ENCODE measurements at places on chromosomes 16 and 17.

DNA sequence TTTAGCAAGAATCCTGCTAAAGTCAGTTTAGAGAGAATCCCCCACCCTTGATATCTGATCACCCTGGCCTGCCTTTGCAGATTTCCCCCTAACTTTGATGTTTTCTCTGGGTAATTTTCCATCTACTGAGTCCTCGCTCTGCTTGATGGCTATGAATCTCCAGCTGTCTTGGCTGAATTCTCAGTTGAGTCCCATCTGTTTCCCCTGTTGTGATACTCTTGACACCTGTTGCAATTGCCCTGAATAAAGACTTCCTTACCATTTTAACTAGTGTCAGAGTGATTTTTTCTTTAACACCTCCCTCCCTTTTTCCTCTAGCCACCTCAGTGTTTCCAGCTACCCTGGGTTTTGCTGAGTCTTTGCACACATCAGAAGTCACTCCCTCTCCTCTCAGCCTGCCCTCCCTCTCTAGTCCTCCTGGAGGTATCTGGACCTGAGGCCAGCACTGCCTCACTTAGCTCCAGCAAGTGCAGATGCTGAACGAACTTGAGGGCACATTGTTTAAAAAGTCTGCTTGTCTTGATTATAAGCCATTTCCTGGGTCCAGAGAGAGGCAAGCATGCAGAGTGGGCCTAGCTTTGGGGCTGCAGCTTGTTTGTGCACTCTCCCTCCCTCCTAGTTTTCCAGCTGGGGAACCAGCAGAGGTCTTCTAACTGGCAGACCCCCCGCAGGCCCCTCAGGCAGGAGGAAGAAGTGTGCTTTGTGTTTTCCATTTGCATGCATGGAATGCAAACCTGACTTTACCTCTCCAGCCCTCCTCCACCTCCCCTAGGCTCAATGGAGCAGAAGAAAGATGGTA is 33.2 kb downstream of the SPACA3 start:
- no peak for DNase-seq

GRCh38 chr16:67713647-67714273 is 5.4 kb downstream of the GFOD2 start:
- no peak for DNase-seq

- DNase-seq, result no peak
Observed at GRCh38 chr17:3907483-3908216, 8.6 kb downstream of the P2RX1 start.

DNA sequence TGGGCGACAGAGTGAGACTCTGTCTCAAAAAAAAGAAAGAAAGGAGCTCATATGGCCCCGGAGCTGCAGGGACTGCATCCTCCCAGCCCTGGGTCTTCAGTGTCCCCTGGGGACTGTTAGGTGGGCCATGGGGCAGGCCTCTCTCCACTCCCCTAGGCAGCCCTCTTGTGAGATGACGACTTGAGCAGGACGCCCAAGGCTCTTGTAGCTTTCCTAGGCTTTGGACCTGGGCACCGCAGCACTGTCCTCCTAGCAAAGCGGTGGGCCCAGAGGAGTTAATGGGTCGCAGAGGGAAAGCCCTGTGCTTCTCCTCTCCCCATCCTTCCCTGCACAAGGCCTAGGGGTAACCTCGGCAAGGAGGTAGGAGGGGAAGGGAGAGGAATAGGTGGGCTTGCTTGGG is 202.2 kb downstream of the NTN1 start:
- no peak for DNase-seq

DNA sequence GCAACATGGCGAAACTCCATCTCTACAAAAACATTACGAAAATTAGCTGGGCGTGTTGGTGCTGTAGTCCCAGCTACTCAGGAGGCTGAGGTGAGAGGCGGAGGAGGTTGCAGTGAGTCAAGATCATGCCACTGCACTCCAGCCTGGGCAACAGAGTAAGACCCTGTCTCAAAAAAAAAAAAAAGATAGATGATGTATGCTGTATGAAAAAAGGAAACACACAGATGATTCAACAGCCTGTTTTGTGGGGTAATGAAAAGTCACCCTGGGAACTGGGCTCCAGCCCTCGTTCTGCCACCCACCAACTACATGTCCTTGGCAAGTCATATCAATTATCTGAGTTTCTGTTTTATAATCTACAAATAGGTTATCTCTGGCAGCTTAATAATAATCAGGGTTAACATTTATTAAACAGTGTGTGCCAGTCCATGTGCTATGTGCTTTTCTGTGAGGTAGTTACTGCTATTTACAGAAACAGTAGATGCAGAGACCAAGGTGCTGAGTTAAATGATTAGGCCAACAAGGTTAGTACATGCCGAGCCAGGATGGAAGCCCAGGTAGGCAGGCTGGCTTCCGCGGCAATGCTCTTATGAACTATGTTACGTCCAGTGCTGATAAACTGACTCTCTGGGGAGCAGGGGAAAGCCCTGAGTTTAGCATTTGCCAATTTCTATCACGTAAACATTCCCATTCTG is 1.1 kb downstream of the G6PC1 start:
- no peak for DNase-seq

- no peak for DNase-seq
Observed at GRCh38 chr16:65524997-65525396, 403.1 kb upstream of the CDH11 start.

DNA sequence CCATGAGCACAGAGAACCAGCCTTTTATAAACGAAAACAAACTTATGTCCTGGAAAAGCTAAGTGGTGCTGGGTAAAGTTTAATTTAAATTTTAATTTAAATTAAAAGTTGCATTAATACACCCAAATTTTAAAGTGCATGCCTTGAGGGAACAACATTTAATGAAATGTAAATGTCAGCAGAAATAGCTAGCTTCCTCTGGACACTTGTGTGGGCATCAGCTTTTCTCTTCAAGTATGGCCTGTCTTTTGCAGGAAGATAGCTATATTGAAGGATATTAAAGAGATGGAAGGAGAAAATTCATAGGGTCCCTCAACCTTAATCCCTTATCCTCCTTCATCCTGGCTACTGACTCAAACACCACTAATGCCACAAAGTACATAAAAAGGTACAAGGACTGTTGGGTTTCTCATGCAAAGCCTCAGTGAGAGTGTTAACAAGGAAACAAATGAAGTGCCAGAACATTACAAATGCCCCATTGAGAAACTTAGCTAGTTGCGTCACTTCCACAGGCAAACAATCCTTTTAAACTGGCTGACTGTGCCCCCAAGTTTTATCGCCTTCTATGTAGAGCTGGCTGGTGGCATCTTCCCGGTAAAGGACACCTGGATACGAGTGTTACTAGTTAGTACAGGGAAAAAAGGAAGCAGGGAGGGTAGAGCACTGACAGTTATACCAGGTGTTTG is 14.1 kb downstream of the PHF12 start:
- no peak for DNase-seq

DNA sequence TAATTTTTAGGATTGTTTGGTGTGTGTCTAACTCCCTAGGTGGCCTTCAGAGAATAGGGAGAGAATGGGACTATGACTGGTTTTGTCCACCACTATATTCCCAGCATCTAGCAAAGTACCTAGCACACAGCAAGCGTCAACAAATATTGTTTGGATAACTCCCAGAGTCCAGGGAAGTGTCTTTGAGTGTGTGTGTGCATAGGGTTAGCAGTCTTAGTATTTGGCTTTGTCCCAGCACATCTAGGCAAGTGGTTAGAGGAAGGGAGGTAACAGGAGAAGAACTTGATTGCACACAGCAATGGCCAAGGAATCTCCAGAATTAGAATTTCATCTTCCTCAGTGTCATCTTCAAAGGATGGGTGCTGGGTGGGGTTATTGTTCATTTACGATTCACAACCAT is 385.4 kb upstream of the CDH5 start:
- DNase-seq, result no peak

DNA sequence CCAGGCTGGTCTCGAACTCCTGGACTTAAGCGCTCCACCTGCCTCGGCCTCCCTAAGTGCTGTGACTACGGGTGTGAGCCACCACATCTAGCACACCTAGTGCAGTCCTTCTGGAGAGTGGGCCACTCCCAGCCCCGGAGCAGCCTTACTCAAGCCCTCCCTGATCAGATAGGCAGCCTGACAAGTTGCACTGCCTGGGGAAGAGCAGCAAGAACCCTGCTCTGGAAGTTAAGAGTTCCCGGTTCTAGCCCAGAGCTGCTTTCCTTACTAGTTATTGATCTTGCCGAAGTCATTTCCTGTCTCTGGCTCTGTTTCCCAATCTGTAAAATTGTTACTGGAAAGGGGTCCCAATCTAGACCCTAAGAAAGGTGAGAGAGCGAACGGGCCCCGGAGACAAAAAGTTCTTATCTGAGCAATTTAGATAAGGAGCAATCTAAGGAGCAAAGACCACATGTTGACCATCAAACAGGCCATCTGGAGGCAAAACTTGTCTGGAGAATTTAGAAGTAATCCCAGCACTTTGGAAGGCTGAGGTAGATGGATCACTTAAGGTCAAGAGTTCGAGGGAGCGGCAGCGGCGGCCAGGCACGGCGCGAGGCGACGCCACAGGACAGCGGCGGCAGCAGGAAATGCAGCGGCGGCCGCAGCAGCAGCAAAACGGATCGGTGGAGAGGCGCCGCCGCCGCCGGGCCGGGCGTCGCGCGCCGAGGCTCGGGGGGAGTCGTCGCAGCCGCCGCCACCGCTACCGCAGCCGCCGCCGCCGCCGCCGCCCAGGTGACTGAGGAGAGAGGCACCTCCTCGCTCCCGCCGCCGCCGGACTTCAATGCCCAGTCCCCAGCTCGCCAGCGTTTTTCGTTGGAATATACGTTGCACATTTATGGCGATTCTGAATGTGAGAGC is 4.3 kb upstream of the NAGLU start:
- peak; percentile 15 for DNase-seq

- DNase-seq, result no peak
Observed at GRCh38 chr17:2594722-2595599, 1.5 kb downstream of the PAFAH1B1 start.

- no peak for DNase-seq
Observed at GRCh38 chr17:65362826-65363225, 198.6 kb downstream of the AXIN2 start.

GRCh38 chr16:57828272-57829161 is 26.2 kb upstream of the KIFC3 start:
- no peak for DNase-seq

- DNase-seq, result no peak
Observed at GRCh38 chr16:22347100-22347820, 27.2 kb downstream of the CDR2 start.

GRCh38 chr17:61459939-61460718 is 7.9 kb downstream of the TBX4 start:
- DNase-seq, result no peak

GRCh38 chr16:4403133-4403949 is 13.1 kb downstream of the CORO7 start:
- no peak for DNase-seq

GRCh38 chr16:60206516-60206915 is 1472.4 kb upstream of the GOT2 start:
- DNase-seq, result no peak

GRCh38 chr17:75160211-75160610 is 5.9 kb upstream of the JPT1 start:
- no peak for DNase-seq

- no peak for DNase-seq
Observed at GRCh38 chr16:78192734-78193488, 93.5 kb downstream of the WWOX start.

DNA sequence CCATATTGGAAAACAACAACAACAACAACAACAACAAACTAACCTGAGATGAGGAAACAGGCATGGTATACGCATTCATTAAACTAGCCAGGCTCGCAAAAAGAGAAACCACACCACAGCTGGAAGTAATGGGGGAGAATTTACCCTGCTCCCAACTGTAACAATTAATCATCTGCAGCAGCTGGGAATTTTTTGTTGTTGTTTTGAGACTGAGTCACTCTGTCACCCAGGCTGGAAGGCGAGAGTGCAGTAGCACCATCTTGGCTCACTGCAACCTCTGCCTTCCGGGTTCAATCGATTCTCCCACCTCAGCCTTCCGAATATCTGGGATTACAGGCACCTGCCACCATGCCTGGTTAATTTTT is 16.3 kb downstream of the PRPSAP1 start:
- DNase-seq, result no peak

DNA sequence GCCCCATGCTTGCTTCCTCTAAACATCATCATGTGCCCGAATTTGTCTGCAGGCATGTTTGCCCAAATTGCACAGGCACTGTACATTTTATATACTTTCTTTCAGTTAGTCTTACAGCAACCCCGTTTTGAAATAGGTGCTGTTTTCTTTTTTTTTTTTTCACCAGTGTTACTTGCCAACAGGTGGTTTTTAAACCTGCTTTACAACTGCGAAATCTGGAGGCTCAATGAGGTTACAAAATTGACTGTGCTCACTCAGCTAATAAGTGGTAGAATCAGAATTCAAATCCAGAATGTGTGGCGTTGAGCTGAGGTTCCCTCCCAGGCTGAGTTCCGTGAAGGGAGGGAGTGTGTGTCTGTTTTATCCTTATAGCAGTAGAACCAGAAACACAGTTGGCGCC is 5.8 kb downstream of the PLA2G15 start:
- no peak for DNase-seq

- no peak for DNase-seq
Observed at GRCh38 chr16:89102041-89102471, 8.4 kb downstream of the ACSF3 start.

DNA sequence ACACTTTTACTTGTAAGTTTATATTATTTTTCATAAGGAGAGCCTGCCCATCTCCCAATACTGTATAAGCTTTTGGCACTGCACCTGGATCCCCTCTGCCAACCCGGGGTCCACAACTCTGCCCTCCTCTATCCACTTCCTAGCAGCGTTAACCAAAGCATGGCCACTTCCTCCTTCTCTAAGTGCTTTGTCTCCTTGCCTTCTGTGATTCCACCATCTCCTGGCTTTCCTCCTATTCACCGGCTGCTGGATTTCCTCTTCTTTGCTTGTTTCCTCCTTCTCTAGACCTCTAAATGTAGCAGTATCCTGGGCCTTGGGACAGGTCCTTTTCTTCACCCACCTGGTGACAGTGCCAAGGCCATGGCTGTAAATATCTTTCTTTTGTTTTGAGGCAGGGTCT is 20.0 kb upstream of the WFIKKN2 start:
- DNase-seq, result no peak

GRCh38 chr17:73603971-73604370 is 40.3 kb downstream of the SDK2 start:
- no peak for DNase-seq

DNA sequence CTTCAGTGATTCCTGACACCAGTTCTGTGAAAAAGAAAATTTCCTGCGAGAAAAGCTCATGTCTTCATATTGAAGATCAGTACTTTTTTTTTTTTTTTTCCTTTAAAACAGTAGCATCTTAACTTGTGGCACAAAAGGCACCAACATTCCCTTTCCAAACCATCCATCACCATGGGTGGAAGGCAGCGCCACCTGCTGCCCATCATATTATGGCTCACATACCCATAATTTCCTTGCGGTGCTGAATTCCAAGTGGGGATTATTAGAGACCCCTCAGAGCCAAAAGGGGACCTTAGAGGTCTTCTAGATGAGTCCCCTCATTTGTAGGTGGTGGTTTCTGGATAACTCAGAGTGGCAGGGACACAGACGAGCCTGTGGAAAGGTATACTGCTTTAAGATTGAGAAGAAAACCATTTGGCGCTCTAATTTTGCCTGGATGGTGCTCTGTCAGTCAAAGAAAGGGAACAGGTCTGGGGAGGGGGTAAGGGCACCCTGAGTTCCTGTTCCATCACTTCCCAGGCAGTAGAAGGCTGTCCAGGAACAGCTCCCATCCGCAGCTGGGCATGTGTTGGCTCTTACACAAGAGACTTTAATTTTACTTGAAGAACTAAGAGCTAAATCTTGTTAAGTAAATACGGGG is 7.9 kb upstream of the SOST start:
- DNase-seq, result peak; percentile 23

- no peak for DNase-seq
Observed at GRCh38 chr17:80970044-80970761, 21.4 kb upstream of the CHMP6 start.

All from stimulated activated CD8-positive, alpha-beta memory T cell treated with anti-CD3 and anti-CD28 coated beads, Interleukin-7, amount 100 ng/mL, for 1 hour (primary cell).